ENCODE measurements at places on chromosomes 7 and 10.

DNA sequence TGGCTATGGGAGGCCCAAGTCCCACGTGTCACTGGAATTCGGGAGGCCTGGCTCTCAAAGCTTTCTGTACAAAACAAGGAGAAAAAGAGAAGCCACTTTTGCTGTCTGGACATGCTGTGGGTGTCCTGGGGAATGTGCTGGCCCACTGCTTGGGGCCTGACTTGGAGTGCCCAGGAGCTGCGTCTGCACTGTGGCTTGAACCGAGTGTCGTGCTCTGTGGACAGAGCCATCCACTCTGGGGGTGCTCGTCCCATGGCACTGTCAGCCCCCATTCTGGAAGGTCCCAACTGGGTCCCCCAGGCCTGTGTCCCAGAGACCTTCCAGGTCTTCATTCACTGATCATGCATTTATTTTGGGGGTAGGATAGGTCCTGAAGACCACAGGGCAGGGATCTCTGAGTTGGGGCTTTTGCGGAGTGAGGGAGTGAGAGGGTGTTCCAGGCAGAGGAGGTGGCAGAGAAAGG is 138.0 kb downstream of the LHPP start:
- DNase-seq = no peak

DNA sequence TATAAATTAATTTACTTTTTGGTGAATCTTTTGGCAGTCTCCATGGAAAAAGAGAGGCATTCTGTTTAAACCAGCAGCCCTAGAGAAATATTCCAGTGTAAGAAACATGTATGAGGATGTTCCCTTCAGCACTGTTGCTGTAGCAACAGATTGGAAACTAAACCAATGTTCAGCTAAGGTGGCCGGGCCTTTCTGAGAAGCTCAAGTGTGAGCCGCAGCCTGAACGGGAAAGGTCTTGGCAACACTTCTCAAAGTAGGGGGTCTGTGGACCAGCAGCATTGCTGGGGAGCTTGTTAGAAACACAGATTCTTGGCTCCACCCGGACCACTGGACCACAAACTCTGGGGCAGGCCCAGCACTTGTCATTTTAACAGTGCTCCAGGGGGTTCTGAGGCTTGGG is 36.2 kb downstream of the RAMP3 start:
- no peak for DNase-seq

DNA sequence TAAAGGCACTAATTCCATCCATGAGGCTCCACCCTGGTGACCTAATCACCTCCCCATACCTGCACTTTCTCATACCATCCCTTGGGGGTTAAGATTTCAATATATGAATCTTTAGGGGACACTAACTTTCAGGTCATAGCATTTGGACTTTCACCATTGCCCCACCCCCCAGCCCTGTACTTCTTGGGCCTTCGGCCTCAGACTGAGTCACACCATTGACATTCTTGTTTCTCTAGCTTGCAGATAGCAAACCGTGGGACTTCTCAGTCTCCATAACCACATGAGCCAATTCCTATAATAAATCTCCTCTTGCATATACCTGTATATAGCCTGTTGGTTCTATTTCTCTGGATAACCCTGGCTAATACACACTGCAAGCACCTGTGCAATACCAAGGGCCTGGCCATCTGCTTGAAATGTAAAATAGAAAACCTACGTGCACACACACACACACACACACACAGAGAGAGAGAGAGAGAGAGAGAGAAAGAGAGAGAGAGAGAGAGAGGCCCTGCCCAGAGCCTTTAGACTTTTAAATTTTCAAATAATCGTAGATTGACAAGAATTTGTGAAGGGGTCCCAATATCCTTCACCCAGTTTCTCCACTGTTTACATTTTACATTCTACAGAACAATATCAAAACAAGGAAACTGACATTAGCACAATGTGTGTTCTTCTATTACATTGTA is 25.3 kb downstream of the ANXA8 start:
- no peak for DNase-seq

DNA sequence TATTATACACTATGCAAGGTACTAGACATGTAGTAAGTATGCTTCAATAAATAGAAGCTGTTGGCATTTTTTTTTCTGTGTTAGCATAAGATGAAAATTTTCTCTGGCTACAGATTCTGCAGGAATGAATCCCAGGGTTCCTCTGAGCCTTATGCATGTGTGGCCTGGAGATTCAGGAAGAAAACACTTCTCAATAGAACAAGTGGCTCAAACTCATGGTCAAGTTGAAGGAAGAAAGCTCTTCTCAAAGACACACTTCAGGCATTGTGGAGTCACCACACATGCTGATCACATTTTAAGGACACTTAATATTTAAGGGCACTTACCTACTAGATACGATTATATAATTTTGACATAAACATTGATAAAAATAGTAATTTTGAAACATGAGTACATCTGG is 19.5 kb downstream of the DNAH11 start:
- no peak for DNase-seq

DNA sequence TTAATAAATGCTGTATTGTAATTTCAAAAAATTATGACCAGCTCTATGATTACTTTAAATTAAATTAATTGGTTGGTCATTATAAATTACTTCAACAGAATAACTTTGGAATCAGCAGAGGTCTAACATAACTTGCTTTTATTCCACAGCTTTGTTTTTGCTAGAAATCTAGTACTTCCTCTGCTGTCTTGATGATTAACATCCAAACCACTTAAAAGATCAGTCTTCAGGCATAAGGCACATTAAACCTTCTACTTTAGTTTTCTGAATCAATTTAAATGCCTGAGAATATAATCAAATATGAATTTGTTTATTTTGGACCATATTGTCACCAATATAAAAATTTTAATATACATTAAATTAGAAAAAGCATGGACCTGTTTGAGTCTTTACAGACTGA is 465.3 kb downstream of the ARL4A start:
- no peak for DNase-seq

DNA sequence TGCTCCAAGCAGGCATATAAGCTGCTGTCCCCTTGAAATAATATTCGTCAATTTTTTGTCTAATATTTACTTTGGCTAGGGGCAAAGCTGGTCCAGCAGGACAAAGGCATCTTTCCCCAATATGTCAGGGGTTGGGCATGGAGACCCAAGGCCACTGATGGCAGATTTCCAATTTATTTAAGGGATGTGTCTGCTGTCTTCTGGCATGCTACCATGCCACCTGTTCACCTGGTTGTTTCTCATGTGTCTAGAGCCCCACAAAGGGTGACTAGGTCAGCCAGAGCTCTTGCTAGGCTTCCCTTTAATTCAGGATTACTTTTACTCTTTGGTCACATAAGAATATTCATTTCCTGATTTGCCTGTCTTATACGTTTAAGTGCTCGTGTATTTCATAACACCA is 22.1 kb upstream of the SYPL1 start:
- DNase-seq = no peak

- no peak for DNase-seq
Observed at GRCh38 chr10:101902032-101902819, 58.6 kb upstream of the KCNIP2 start.

- no peak for DNase-seq
Observed at GRCh38 chr10:25697412-25697811, 236.6 kb upstream of the MYO3A start.

- no peak for DNase-seq
Observed at GRCh38 chr10:16964576-16965343, 147.5 kb upstream of the RSU1 start.

GRCh38 chr7:37113661-37114355 is 334.9 kb downstream of the ELMO1 start:
- no peak for DNase-seq

GRCh38 chr7:97865104-97865503 is 7.1 kb downstream of the ASNS start:
- DNase-seq = no peak

DNA sequence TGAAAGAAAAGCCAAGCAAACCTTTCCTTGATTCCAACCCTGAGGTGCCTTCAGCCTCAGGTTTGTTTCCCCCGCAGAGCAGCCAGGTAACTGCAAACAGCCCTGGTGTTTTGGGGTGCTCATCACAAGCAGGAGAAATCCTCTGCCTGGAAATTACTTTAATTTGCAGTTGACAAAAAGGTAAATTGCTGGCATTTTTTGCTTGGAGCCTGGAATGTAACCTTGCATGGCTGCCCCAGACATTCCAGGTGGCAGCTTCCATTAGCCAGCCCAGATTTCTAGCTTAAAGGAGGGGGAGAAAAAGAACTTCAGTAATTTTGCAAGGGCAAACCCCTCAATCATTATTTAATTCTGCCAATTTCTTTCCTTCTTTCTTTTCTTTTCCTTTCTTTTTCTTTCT is 194.4 kb downstream of the MYOF start:
- no peak for DNase-seq

- no peak for DNase-seq
Observed at GRCh38 chr10:6207658-6208057, 4.9 kb downstream of the PFKFB3 start.

GRCh38 chr10:70775679-70776454 is 9.3 kb downstream of the TBATA start:
- no peak for DNase-seq

DNA sequence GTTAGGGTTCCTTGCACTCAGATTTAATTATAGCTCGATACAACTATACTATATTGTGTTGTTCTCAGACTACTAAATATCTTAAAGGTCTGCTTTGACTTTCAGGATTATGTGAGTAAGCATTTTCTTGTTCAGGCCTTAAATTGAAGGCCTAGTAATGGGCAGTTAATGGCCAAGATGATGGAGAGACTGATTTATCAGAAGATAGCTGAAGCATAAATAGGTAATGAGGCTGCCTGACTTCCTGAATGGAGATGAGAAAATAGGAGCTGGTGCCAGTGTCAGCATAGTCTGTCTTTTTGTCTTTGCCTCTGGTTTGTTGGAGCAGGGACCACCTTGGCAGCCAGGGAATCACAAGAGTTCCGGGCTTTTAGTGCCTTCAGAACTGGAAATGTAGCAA is 32.2 kb downstream of the ADAM22 start:
- DNase-seq = no peak

- no peak for DNase-seq
Observed at GRCh38 chr10:30974355-30974754, 57.3 kb downstream of the ZNF438 start.

GRCh38 chr7:155860840-155861479 is 48.7 kb upstream of the SHH start:
- DNase-seq = no peak
